ENCODE measurements at places on chromosomes 1 and 21. TPM values are rescaled to one million over a fixed set of nuclear protein-coding genes. Genes with fewer than 3 reads are reported as not detected.

The FAM72C gene
- 6.9 TPM for total RNA-seq

The NGF gene
- 2.2 TPM for total RNA-seq

The PM20D1 gene
- total RNA-seq, result not detected

The RNF186 gene
- not detected for total RNA-seq

The RXFP4 gene
- not detected for total RNA-seq

The AMY2B gene
- total RNA-seq, result 0.48 TPM

The PPIAL4G gene
- total RNA-seq, result not detected

The OR2AK2 gene
- total RNA-seq, result not detected

The OR2M3 gene
- not detected for total RNA-seq

The ODR4 gene
- total RNA-seq, result 19.1 TPM

The PGLYRP4 gene
- total RNA-seq, result not detected

The EPHX1 gene
- total RNA-seq, result 209 TPM

The BARHL2 gene
- not detected for total RNA-seq

The TAS1R3 gene
- 0.12 TPM for total RNA-seq

The AKT3 gene
- total RNA-seq, result 21.3 TPM

The CRYBG2 gene
- 0.90 TPM for total RNA-seq

The KRTAP10-11 gene
- total RNA-seq, result not detected

The TOMM20 gene
- total RNA-seq, result 115 TPM

The SLC44A5 gene
- not detected for total RNA-seq

The BRDT gene
- total RNA-seq, result not detected

The MAD2L2 gene
- total RNA-seq, result 53.9 TPM

The CYP4A11 gene
- not detected for total RNA-seq

The RNU1-3 gene
- not detected for total RNA-seq

The EDARADD gene
- total RNA-seq, result 2.8 TPM

The HSPB7 gene
- total RNA-seq, result not detected

The TMEM52 gene
- total RNA-seq, result 0.82 TPM

The OR10R2 gene
- total RNA-seq, result not detected

The RUNX3 gene
- 5.7 TPM for total RNA-seq

The TIMM17A gene
- total RNA-seq, result 168 TPM

The PHC2 gene
- 94.9 TPM for total RNA-seq

The ABCB10 gene
- total RNA-seq, result 20.2 TPM

The APCS gene
- not detected for total RNA-seq

The LCE2B gene
- not detected for total RNA-seq

The AXDND1 gene
- total RNA-seq, result 0.55 TPM

The CFHR5 gene
- total RNA-seq, result not detected

The SYT2 gene
- total RNA-seq, result 0.06 TPM

The TMPRSS2 gene
- total RNA-seq, result 0.07 TPM

The PRKCZ gene
- 10.3 TPM for total RNA-seq

The MEX3A gene
- total RNA-seq, result 2.2 TPM

The WDR26 gene
- 34.5 TPM for total RNA-seq

The CBS gene
- 11.5 TPM for total RNA-seq

The ZNF593 gene
- 63.0 TPM for total RNA-seq

The ZNF648 gene
- not detected for total RNA-seq

The GPR161 gene
- 9.9 TPM for total RNA-seq

The SPRR5 gene
- total RNA-seq, result not detected

The NT5C1A gene
- total RNA-seq, result not detected

The CDC20 gene
- 204 TPM for total RNA-seq

The KIAA0040 gene
- total RNA-seq, result 0.56 TPM

The TRIM67 gene
- total RNA-seq, result 0.12 TPM

The HECTD3 gene
- total RNA-seq, result 20.1 TPM

The AVPR1B gene
- total RNA-seq, result not detected

The ATP6V1G3 gene
- not detected for total RNA-seq

The TFF3 gene
- total RNA-seq, result not detected

The PLXNA2 gene
- 0.90 TPM for total RNA-seq

The MNDA gene
- not detected for total RNA-seq

Measured in A549 treated with ZK216348 at 1 μM for 4 hours (cell line).